ENCODE measurements at places on chromosomes 12 and 14.
A peak's percentile ranks its signal among the peaks of the same experiment; 100 is the strongest.

DNA sequence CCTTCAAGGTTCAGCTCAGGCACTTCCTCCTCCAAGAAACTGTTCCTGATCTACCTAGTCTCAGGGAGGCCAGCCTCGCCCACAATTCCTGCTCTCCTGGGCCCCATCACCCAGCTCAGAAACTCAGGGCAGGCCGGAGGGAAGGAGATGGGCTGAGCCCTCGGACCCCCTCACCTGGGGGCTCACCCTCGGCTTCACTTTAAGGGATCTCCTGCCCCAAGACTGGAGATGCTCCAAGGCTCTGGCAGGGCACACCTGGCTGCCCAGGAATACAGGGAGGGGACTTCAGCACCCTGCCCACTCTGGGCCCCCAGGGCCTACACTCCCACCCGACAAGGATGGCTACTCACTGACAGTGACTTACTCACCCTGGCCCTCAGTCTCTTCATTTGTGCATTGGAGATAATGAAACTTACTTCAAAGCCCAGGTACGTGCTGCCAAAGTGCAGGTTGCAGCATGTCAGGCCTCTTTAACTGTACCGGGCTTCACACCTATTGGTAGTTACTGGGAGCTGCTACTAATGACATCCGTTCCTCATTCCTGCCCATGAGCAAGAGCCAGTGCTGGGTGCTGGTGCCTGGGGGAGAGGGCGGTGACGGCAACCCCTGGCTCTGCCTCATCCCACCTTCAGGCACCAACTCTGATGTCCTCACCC lies 21.0 kb upstream of the PPP1R13B start:
- DNase-seq: no peak

DNA sequence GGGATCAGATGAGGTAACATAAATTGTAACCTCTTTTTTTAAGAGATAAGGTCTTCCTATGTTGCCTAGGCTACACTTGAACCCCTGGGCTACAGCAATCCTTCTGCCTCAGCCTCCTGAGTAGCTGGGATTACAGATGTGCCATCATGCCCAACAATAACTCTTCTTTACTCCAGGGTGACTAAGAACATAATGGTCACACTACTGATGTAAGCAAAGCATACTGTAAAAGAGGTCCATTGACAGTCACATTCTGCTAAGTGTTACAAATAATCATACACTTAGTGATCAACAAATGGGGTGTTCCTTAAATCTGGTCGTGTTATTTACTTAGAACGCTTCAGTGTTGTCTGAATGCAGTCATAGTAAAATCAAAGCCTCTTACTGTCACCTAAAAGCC lies 68.9 kb downstream of the EPS8 start:
- DNase-seq: no peak

DNA sequence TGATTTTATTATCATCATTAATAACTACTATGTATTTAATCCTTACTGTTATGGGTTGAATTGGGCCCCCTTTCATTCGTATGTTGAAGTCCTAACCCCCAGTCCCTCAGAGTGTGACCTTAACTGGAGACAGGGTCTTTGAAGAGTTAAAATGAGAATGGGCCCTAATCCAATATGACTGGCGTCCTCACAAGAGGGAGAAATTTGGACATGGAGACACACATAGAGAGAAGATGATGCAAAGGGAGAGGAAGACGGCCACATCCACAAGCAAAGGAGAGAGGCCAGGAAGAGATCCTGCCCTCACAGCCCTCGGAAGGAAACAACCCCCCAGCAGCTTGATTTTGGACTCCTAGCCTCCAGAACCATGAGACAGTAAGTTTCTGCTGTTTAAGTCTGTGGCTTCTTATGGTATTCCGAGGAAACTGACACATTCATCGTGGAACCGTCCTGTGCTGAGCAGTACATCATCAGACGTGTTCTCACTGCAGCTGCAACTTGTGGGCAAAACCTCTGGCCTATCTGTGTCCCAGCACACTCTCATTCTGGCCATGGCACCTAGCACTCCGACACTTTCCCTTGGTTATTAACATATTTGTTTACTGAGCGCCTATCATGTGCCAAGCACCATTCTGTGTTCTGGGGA lies 127.6 kb downstream of the SLC38A6 start:
- no peak for DNase-seq

DNA sequence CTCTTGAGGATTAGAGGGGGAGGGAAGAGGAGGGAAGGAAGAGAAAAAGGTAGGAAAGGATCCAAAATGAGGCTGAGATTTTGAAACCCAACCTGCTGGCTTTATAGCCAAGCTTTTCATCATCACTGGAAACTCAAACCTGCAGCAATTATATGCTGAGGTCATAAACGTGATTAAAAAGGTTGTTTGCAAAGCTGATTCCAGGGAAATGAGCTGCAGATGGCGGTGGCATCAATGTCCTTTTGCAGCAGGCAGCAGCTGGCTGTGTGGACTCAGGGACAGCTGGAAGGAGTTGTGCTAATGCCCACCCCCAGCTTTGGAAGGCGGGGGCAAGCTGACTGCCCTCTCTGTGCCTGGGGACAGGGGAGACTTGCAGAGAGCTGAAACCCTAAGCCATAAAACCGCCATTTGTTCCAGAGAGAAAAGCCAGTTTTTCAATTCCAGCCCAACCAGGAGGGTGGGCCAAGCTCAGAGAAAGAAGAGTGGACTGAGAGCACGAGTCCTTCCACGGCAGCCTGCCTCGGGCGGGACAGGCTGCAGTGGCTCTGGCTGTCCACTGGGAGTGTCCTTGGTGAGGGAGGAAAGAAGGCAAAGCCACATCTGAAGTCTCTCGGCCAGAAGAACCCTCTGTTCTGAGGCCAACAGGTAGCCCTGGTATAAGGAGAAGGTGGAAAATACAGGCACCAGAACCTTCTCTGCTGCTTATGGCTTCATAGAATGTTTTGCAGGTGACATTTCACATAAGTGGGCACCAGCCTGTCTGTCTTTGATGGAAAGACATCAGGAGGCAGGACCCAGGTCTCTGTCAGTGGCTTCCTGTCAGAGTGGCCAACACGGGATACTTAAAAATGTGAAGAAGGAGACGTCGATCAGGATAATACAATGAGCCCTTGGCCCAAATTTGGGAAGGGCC lies 90.7 kb downstream of the SINHCAF start:
- no peak for DNase-seq

DNA sequence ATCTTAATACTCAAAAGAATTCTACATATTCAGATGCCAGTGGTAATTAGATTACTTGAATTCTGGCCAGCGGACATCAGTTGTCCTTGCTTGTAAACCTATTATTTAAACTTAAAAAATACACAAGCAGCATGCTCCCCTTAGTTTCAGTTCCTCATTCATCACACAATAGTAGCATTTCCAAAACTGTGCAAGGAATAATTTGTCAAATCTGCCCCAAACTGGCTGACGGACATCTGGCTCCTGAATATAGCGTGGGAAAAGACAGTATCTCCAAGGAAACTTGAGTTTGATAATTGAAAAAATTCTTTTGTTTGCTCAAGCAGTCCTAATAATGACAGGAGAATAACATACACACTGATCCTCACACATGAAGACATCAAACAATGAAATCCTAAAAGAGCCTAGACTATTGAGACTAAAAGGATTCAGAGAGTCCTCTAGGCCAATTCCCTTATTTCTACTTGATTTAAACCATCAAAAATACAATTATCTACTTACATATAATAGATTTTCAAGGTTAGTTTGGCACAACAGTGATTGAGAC lies 90.4 kb downstream of the KIF21A start:
- DNase-seq: no peak

GRCh38 chr12:90672081-90672480 lies 282.9 kb downstream of the CCER1 start:
- no peak for DNase-seq

DNA sequence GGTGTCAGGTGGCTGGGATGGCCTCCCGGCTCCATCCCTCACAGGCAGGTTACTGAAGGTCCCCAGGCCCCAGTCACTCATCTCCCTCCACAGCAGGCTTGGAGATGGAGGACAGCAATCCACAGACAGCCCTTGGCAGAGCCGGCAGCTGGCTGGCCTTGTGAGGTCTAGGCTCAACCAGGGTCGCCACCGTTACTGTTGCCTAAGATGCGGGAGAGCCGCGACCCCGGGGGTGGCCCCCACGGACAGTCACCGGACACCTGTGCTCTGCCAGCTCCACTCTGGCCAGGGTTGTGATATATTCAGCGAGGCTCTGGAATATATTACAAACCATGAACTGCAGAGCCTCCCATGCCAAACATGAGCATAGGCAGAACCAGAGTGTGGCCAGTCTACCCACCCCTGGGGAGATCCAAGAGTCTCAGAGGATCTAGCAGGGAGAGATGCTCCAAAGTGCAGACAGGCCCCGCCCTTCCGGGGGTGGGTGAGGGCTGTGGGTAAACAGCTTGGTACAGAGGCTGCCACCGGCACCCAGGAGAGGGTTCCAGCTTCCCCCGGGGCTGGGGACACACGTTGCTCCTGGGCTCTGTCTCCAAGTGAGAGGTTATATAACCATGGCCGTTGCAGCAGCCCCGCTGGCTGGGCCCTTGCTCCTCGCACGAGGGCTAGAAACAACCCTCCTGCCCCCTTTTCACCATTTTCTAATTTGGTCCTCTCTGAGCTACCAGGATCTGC lies 55.9 kb upstream of the DIO3 start:
- no peak for DNase-seq

GRCh38 chr12:53201177-53201541 lies 5.9 kb downstream of the ITGB7 start:
- DNase-seq: no peak

- no peak for DNase-seq
Observed at GRCh38 chr12:119989361-119989730, 310 bp downstream of the BICDL1 start.

- DNase-seq: no peak
Observed at GRCh38 chr12:68340404-68341270, 8.5 kb upstream of the MDM1 start.

- DNase-seq: no peak
Observed at GRCh38 chr12:48128800-48129199, 9.6 kb downstream of the PFKM start.

GRCh38 chr12:92078167-92079053 lies 67.2 kb downstream of the BTG1 start:
- DNase-seq: no peak

- no peak for DNase-seq
Observed at GRCh38 chr14:74638966-74639365, 26.9 kb upstream of the LTBP2 start.

- no peak for DNase-seq
Observed at GRCh38 chr14:88975926-88976325, 151.5 kb downstream of the TTC8 start.

GRCh38 chr14:33809396-33809981 lies 141.4 kb downstream of the EGLN3 start:
- DNase-seq: no peak

- DNase-seq: no peak
Observed at GRCh38 chr14:90301668-90302090, 30.1 kb downstream of the NRDE2 start.

GRCh38 chr14:67819563-67820421 lies at the start of gene RAD51B:
RAD51B (plus strand) TSS chr14:67819779.
- peak; percentile 42 for DNase-seq

GRCh38 chr14:50031602-50032313 lies 84.6 kb downstream of the VCPKMT start:
- DNase-seq: no peak

DNA sequence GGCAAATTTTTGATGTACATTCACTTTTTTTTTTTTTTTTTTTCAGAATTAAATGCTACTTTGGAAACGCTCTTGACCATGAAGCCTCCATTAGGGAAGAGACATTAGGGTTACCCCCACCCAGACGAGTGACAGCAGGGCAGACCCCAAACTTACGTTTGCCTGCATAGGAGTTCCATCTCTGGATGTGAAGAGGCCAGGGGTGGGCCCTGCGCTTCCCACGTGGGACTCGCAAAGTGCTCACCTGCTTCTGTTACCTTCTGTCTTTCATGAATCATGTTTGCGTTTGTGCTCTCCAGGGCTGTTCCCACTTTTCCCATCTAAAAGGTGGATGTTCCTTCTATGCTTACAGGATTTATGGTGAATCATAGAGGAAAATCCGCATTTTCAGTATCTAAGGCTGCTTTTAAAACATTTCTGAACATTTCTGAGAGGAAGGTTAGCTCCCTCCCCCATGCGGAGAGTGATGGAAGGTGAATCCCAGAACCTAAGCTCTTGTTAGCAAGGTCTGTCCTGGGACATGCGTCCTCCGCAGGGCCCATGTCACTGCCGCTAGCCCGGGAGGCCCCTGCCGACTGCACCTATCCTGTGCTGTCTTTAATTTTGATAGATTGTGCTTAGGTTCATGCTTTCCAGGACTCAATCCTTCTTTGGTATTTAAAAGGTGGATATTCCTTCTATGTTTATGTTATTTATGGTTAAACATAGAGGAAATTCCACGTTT lies 135.7 kb upstream of the RTL1 start:
- DNase-seq: no peak

GRCh38 chr12:108237272-108237671 lies 101.8 kb downstream of the CMKLR1 start:
- no peak for DNase-seq

DNA sequence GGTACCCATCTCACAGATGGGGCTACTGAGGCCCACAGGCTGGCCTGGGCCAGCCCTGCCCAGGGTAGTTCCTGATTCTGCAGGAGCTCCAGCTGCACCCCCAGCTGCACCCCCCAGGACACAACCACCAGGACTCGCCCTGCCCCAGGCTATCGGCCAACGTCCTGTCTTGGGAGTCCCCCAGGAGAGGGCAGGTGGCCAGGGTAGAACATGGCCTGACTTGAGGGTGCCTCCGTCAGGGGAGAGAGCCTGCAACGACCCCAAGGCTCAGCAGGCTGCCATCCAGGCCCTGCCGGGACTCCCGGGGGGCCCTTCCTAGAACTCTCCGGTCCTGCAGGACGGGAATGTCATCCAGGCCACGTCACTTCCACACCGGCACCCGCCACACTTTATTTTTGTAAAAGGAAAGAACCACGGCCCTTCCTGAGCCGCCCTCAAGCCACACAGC lies 15.8 kb downstream of the JAG2 start:
- no peak for DNase-seq

Measured in iPS DF 19.7 (cell line).